DMS 273 treated with DMSO at 0.1 percent for 48 hours (cell line): ENCODE measurements at places on chromosomes 1 and 21.

DNA sequence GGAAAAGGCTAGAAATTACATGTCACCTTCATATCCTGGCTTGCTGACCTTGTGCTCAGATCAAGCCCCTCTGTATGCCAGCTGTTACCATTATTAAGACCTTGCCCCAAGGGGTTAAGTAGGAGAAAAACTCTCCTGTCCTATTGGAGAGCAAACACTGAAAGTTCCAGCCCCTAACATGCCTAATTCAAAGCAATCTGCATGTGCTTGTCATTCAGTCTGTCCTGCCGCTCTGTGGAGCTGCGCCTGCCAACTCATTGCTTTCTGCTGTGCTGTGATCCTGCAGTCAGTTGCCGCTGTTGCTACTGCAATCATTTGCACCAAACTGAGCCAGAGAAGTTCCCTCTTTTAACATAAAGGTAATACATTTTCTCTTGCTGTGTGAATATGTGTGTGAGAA is 113.4 kb downstream of the DISP1 start:
- DNase-seq = peak; percentile 97

GRCh38 chr1:239858057-239858456 is 233.6 kb upstream of the FMN2 start:
- DNase-seq = no peak

GRCh38 chr1:34907487-34908090 is 21.9 kb downstream of the DLGAP3 start:
- DNase-seq = no peak

DNA sequence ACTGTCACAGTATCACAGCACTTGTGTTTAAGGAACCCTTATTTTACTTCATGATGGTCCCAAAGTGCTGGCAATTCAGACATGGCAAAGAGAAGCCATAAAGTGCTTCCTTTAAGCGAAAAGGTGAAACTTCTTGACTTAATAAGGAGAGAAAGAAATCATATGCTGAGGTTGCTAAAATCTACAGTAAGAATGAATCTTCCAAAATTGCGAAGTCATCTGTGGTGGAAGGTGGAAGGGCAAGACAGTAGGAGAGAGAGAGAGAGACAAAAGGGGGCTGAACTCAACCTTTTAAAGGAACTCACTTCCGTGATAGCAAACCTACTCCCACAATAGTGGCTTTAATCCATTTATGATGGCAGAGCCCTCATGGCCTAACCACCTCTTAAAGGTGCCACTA is 19.3 kb upstream of the AADACL3 start:
- no peak for DNase-seq

DNA sequence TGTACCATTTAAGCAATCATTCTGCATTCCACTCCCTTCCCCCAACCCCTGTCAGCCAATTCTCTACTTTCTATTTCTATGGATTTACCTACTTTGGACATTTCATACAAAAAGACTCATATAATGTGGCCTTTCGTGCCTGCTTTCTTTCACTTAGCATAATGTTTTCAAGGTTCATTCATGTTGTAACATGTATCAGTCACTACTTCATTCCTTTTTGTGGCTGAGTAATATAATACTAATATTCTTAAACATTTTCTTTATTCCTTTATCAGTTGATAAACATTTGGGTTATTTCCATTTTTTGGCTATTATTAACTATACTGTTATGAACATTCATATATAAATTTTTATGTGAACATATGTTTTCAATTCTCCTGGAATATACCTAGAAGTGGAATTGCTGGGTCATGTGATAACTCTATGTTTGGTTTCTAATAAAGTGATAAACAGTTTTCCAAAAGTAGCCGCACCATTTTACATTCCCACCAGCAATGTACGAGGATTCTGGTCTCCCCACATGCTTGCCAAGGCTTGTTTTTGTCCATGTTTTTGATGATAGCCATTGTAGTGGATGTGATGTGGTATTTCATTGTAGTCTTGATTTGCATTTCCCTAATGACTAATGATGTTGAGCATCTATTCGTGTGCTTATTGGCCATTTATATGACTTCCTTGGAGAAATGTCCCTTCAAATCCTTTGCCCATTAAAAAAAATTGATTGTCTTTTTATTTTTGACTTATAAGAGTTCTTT is 61.9 kb upstream of the GNG12 start:
- DNase-seq = no peak
